RWPE2 (cell line): ENCODE measurements at places on chromosomes 6 and 20.

DNA sequence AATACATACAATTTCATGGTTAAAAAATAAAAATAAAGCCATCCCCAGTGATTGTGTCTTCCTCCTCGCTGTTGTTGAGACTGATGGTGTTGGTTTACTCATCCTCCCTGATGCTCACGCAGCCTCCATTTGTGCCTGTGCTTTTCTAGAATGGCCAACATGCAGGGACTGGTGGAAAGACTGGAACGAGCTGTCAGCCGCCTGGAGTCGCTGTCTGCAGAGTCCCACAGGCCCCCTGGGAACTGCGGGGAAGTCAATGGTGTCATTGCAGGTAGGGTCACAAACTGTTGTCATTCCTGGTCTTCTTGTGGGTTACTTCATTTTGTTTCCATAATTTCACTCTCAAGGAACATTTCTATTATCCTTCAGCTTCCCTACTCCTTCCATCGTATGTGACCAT lies 28.0 kb downstream of the CAP2 start:
- DNase-seq, result no peak

- DNase-seq, result no peak
These were observed 94.7 kb upstream of the SLC2A12 start for GRCh38 chr6:134147034-134147533.

GRCh38 chr6:117395164-117395563 lies 30.6 kb downstream of the ROS1 start:
- no peak for DNase-seq

DNA sequence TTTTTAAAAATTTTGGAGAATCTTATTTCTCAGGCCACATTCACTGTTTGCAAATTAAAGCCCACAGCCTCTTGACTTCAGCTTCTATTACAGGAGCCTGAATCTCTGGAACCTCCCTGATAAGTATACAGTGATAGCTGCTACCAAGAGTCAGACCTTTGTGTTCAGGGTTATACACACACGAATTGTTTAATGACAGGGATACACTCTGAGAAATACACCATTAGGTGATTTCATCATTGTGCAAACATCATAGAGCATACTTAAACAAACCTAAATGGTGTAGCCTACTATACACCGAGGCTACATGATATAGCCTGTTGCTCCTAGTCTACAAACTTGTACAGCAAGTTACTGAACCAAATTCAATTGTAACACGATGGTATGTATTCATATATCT lies 473.9 kb downstream of the PKHD1 start:
- no peak for DNase-seq

GRCh38 chr6:163720005-163720404 lies 305.5 kb downstream of the QKI start:
- DNase-seq, result no peak

DNA sequence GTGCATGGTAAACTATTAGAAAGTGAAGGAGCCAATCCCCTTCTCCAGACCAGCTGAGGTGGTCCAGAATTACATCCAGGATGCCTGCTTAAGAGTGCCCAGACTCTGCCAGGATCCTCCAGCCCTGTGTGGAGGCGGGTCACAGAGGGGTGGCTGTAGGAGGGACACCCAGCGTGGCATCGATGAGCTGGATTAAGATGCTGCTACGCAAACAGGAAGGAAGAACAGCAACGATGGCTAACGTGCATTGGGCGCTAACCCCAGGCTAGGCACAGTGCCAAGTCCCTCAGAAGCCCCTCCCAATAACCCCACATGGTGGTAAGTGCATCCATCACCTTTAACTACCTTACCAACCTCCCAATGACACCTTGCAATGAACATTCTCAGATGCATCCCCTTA lies 63.9 kb upstream of the MRPS10 start:
- no peak for DNase-seq

DNA sequence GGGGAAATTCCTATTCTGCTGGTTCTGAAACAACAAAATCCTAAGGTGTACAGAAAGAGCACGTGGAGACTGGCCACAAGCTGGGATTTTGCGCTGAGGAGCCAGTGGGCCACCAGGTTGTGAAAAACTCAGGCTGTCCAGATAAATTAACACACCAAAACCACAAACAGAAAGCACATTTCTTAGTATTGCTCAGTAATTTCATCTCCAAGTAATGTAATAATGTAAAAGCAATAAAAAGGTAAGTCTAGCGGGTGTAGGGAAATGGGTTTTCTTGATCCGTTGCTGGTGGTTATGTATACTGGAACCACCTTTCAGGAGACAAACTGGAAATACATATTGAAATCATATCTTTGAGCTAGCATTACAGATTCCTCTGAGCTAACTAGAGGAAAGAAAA lies 195.6 kb upstream of the CNR1 start:
- DNase-seq, result no peak

DNA sequence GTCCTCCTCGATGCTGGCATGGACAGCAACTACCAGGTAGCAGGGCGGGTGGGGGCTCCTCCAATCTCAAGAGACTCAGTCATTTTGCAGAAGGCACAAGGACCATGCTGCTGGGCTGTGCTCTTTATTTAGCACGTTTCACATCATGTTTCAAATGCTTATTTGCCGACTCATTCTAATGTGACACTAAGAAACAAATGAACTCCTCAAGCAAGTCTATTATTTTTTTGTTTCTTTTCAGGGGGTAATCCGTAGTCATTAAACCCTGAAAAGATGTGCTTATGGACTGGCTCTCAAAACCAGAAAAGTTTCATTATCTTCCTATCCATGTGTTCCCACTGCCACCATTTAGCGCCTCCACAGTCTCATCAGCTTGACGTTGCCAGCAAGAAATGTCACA lies 92.9 kb downstream of the ANKS1A start:
- no peak for DNase-seq

- DNase-seq, result no peak
These were observed 698 bp upstream of the LRP11 start for GRCh38 chr6:149864578-149865535.

DNA sequence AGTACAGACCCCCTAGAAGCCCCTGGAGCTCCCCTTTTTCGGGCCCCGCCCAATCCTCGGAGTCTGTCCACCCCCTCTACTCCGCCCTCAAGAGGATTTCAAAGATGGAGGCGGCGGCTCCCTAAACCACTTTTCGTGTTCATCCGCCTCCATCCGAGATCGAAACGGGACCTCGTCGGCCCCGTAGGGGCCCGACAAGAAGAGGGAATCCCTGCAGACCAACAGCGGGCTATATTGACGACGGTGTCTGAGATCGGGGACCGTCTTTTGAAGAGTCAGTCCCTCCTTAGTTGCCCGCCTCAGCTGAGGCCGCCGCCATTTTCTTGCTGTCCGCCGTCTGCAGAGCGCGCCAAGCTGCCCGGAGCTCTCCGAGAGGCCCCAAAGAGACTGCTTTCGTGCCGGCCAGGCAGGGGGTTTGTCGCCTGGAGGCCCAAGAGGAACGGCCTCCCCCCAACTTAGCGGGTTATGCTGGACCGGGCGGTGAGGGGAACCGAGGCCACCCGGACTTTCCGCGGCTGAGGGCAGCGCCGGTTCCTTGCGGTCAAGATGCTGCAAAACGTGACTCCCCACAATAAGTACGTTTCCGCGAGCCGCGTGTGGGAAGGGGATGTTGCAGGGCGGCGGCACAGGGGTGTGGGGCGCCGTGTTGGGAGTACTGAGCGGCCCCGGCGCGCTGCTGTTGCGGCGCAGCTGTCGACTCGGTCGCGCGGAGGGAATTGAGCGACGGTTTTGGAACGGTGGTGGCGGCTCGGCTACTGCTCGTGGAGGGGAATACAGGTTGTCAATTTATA lies 4.2 kb downstream of the BRD2 start:
- DNase-seq, result no peak

GRCh38 chr20:20953738-20954618 lies 152.2 kb downstream of the LINC00237 start:
- DNase-seq, result no peak

DNA sequence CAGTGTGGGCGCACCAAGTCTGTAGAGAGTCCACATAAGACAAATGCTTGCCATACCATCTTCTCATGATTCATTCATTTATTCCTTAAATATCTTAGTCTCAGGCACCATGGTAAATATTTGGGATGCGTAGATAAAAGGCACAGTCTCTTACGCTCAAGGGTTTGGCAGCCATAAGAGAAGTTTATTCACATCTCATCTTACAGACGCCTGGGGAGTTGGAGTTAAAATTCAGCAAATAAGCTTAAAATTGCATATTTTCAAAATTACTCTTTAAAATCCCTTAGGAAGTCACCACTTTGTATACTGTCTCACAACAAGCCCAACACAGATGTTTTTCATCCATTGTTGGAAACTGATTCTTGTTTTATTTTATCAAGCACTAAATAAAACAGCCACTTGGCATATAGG lies 363.3 kb downstream of the KIF16B start:
- no peak for DNase-seq

DNA sequence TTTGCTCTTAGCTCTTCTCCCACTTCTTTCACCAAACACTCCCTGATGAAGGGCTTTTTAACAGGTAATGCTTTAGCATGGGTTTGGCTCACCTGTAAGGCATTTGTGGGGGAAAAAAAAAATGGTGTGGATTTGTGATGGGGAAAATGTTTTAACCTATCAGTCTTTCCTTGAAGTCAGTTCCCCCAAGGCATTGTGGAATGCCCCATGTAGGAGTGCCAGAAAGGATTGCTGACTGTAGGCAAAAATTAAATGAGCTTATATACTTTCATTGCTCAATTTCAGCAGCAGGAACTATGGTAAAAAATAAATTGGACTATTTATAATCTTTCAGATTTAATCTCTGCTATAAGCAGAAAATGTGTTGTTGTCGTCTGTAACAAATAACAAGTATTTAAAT lies 10.6 kb upstream of the SASH1 start:
- DNase-seq, result no peak

- DNase-seq, result no peak
These were observed 28.6 kb downstream of the MYLIP start for GRCh38 chr6:16157492-16157891.

GRCh38 chr6:96466147-96466863 lies 55.3 kb upstream of the UFL1 start:
- DNase-seq, result no peak

- no peak for DNase-seq
These were observed 159.9 kb downstream of the GRM4 start for GRCh38 chr6:33985947-33986346.

DNA sequence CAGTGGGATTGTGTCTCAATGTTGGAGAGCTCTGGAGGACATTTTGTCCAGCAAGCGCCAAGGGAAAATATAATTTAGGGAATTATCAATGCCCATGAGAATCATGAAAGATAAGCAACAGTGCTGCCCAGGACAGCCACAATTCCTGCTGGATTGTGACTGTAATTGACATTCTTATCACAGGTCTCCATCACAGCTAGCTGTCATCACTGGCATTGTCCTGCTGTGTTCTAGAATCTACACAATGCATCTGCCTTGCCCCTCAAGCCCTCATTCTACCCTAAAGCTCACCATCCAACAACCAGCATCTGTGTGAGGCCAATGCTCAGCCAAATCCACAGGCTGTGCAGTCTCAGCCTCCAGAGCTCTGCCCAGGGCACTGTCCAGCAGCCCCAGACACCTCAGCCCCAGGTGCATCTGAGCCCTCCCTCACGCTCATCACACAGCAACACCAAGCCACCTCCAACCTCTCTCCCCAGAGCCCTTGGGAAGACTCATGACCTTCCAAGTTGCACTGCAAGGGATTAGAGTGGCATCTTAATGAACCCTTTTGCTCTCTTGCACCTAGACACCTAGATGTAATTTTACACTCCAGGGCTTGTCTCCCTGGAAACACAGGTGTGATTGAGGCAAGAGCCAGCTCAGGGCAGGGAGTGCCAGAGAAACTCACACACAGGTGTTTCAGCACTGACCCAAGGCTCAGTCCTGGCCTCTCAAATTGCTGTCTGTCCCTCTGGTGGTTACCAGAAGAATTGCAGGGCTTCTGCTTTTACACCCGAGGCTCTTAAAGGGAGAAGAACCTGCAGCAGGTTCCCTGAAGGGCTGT lies 85.2 kb upstream of the PHACTR3 start:
- DNase-seq, result no peak

GRCh38 chr20:60518022-60518421 lies 559.8 kb downstream of the CDH26 start:
- no peak for DNase-seq
